ENCODE measurements at places on chromosomes 11 and 22.

- DNase-seq = no peak
Observed at GRCh38 chr11:67600324-67601029, 6.3 kb upstream of the NDUFV1 start.

DNA sequence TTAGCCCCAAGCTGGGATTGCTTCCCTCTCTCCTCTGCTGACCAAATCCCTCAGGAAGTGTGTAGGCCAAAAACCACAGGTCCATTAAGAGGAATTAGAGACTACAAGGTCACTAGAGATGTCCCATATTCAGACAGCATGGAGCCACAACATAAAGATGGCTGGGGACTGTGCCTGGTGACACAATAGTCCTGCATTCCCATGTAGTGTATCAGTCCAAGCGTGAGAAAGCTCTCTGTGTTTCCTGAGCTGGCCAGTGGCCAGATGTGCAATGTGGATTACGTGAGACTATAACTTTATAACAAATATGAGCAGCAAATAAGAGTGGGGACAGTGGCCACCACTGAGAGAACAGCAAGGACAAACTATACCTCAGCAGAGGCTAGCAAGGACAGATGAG, 7.6 kb upstream of the MS4A10 start:
- no peak for DNase-seq

DNA sequence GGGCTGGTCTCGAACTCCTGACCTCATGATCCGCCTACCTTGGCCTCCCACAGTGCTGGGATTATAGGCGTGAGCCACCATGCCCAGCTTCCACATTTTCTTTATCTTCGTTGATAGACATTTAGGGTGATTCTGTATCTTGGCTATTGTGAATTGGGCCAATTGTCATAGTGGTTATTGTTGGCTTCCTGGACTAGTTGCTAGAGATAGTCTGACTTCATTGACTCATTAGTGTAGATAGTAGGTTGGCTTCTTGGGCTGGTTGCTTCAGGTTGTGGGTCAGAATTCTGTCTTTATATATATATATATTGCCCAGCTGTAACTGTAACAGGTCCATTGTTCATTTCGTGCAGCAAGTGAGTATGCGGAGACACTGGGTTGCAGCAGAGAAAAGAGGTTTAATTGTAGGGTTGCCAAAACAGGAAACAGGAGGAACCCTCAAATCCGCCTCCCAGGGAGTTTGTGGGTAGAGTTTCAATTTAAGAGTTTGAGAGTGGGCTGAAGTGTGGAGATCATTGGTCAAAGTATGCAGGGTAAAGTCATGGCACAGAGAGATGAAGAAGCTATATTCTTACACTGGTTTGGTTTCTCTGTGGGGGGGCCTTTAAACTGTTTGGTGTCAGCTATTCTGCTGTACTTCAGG, 22.0 kb downstream of the ATG13 start:
- DNase-seq = no peak

DNA sequence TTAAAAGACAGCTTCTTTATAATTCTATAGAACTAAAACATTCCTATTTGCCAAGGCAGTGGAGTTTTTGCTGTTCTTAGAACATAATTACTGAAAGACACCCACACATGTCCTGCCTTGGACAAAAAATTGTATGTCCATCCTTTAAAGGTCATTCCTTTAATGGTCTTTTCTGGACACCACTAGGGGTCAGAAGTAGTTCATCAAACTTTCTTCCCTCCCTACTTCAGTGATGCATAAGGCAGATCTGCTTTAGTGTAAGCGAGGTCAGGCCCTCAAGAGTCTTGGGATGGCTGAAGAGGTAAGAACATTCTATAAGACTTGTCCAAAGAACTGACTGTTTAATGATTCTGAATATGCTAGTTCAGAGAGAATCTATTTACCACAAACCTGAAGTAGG, 4.3 kb upstream of the OR51V1 start:
- DNase-seq = no peak

- DNase-seq = no peak
Observed at GRCh38 chr22:20573176-20573832, 65.9 kb downstream of the MED15 start.

GRCh38 chr22:47300698-47301405, 538.4 kb downstream of the TBC1D22A start:
- no peak for DNase-seq

GRCh38 chr22:44325718-44326490, 13.2 kb upstream of the SHISAL1 start:
- no peak for DNase-seq

DNA sequence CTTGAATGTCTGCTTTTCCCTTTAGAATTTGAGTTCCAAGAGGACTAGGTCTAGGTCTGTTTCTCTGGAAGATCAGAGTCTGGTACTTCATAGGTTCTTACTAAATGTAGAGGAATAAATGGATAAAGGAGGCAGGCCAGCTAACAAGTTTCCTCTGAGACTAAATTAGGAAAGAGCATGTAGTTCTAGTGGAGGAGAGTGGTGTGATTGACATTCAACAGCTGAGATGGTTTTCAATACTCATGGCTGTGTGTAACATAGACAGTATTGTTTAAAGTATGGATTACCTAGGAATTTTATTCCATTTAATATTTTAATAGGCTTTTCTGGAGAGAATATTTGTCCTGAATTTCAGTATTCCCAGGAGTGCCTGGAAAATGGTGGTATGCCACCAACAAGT, 364.7 kb downstream of the METTL15 start:
- no peak for DNase-seq

DNA sequence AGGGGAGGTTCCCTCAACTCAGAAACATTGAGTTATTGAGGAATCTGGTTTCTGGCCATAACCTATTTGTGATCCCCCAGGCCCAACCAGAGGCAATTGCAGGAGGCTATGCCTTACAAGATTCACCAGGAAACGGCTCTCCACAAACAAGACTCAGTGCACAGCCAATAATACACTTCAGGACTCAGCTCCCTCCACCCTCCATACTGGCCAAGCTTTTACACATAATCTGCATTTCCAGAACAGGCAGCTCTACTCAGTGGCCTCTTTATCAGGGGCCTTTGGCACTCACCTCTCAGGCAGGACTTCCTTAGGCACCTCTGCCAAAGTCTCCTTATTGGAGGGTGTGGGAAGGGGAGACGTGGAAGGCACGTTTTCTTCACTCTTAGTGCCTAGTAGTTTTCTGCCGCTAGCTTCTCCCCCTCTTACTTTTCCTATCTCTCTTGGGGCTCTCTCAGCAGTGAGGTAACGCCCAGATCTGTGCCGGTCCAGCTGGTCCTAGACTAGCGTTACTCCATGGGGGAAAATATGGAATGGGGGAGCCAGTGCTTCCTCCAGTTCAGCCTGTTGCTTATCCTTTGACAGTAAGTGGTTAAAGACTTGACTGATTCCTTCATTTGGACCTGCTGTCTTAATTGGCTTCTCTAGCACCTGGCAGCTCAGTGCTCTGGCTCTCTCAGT, 62.8 kb upstream of the ANO3 start:
- no peak for DNase-seq

- DNase-seq = no peak
Observed at GRCh38 chr11:114799476-114799875, 121.1 kb downstream of the NXPE2 start.

DNA sequence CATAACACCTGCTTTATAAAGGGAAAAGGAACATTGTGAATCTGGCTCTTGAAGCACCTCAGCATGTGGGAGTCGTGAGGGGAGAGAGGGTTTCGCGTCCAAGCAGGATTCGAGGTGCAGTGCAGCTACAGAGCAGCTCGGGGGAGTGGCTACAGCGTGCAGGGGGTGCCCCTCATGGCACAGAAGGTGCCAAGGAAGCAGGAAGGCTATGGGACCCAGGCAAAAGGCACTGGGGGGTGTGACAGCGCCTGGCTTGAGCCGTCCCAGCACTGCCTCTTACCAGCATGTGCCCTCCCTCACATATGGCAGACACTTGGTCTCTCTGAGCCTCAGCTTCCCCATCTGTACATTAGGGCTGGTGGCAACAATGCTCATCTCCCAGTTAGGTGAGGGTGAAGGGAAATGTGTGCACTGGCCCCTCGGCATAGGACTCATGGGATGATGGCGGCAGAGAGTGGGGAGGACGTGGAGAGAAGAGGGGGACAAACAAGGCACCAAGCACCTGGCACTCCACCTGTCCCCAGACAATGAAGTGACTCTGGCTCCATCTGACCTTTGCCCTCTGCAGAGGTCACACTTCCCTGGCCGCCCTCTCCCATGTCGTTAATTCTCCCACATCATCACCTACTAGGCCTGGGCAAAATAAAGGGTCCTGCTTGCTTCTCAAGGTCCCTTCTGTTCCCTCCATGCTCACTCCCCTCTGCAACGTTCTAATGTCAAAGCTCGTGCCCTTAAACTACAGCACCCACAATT, 10.4 kb downstream of the TNKS1BP1 start:
- DNase-seq = no peak

DNA sequence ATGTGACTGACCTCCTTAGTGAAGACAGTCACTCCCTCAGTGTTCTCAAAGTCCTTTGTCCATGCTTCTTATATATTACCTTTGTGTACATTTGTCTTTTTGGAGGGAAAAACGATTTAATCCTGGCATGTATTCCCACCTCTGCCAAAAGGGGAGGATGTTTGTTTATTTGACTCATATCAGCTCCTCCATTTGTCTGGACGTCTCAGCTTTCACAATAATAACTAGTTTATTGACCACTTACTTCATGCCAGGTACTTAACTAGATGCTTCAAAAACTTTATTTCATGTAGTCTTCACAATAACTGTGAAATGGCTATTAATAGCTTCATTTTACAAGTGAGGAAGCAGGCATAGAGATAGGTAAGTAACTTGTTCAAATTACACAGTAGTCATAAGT, 5.3 kb downstream of the TBCEL start:
- no peak for DNase-seq

- DNase-seq = no peak
Observed at GRCh38 chr11:112612250-112612849, 348.9 kb upstream of the NCAM1 start.

DNA sequence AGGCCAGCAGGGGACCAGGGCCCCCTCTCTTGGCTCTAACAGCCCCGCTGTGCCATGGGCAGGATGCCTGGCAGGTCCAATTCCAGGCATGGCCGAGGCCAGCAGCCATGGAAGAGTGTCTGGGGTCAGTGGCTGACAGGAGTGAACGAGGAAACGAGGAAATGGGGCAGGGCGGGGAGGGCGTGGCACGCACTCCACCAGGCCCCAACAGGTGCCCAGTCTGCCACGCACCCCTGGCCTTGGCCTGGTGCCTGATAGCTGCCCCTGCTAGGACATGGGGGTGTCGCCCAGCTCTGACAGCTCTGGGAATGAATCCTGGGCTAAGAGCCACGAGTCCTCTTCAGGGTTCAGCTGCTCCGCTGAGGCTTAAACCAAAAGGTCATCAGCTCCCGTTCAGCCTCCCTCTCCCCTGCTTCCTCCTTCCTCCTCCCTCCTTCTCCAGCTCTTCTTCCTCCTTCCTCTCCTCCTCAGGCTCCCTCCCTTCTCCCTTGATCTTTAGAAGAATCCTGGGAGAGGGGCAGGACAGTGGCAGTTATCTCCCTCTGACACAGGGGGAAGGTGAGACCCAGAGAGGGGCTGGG, 11.5 kb upstream of the TBC1D22A start:
- DNase-seq = no peak

DNA sequence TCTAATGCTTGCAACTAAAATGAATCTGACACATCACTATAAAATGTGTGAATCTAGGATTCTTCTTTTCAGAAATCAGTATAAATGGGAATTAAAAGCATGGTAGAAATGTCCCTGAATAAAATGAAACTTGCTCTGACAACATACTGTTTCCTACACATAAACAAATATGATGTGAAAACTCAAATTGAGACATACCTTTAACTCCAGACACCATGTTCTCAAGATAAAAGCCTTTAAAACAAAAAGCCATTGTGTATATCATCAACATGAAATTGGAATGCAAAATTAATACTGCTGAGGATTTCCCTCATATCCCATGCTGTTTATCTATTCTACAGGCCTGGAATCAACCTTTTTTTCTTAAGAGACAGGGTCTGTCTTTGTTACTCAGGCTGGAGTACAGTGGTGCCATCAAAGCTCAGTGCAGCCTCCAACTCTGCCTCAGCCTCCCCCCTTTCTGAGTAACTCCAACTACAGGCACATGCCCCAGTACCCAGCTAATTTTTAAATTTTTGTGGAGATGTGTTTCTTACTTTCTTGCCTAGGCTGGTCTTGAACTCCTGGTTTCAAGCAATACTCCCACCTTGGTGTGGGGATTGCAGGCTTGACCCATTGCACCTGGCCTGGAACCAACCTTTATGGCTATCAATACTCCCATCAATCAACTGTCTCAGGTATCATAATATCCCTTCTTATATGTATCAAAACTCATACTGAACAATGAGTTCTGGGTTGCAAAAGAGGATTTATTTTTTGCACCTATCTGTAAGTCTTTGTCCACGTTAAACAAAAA, 6.7 kb downstream of the TAF1D start:
- no peak for DNase-seq

DNA sequence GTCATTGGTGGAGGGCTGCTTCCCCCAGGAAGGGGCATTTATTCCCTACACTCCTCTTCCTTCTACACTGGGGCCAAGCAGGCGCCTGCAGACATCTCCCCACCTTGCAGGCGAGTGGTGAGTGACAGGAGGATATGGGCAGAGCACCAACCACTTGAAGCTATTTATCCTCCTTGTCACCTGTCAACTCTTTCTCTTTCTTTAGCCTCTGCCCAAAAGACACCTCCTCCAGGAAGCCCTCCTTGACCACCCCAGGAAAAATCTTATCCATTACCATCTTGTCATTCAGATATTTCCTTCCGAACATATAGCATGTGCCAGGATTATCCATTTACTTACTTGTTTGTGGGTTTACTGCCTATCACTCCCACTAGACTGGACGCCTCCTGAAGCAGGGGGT, 362.4 kb downstream of the MN1 start:
- DNase-seq = no peak

GRCh38 chr22:25749420-25750169, 7.6 kb downstream of the MYO18B start:
- DNase-seq = no peak

GRCh38 chr22:36423461-36424404, 36.0 kb upstream of the MYH9 start:
- no peak for DNase-seq

DNA sequence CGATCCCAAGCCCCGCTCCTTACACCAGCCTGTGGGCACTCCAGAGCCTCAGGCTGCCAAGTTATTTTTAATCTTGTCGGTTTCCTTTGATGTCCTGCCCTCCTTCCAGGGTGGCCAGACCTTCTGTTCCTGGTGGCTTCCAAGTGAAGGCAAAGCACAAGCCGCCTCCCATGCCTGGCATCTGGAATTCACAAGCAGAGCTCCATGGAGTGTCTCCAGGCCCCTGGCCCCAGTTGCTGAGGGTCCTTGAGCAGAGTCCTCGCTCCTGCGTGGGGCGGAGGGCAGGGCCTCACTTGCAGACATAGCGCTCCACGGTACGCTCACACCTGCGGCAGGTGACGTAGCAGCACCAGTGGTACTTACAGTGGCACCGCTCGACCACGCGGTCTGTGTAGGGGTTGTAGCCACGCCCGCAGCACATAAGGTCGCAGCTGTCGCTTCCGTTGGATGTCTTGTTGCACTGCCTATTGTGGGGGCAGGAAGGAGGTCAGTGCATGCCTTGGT, 19.5 kb downstream of the WNT11 start:
- DNase-seq = no peak

- peak; percentile 44 for DNase-seq
Observed at GRCh38 chr22:33274214-33275072, 216.3 kb upstream of the SYN3 start.

- DNase-seq = no peak
Observed at GRCh38 chr11:6563121-6563619, 40.2 kb downstream of the RRP8 start.
